ENCODE measurements at places on chromosomes 12 and 14.

DNA sequence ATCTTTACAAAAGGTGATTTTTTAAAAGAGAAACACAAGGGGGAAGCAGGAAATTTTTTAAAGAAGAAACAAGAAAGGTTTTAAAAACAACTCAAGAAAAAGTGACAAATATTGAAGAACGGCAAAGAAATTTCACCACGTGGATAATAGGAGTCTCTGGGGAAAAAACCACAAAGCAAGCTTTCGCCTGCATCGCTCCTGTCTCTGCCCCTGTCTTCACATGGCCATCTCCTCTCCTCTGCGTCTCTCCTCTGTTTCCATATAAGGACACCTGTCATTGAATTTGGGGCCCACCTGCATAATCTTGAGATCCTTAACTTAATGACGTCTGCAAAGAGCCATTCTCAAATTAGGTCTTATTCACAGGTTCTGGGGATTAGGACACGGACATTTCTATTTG lies 175.8 kb downstream of the ETV6 start:
- DNase-seq: no peak

DNA sequence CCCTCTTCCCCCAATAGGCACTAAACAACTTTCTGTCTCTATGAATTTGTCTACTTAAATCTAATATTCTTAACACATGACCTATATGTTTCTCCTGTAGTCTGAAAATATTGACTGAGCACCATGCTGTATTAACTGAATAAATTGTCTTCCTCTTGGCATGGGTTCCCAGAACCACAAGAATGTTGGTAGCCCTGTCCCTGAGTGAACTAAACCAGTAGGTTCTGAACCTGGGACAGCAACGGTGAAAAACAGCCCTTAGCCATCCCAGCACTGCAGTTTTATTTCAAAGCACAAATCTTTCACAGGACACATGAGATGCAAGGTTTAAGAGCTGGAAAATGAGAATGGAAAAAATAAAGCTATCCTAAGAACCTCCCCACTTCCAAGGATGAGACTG lies 20.4 kb upstream of the HSP90B1 start:
- no peak for DNase-seq

- DNase-seq: no peak
Observed at GRCh38 chr12:25438638-25439037, 114.4 kb downstream of the LMNTD1 start.

DNA sequence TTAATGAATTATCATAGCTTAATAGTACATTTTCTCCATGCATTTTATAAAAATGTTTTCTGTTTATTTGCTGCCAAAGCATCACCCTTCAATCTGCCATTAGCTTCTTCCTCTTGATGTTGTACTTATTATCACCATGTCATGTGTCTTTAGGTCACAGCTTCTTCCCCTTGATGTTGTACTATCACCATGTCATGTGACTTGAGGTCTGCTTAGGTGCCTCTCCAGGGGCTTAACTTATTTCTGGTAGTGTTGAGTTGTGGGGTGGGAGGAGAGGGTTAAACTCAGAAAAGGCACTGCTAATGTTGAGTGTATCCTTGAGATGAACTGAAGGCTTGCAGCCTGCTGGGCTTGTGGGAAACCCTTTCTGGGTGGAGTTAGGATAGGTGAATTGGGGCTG lies 87.8 kb downstream of the DAAM1 start:
- no peak for DNase-seq

DNA sequence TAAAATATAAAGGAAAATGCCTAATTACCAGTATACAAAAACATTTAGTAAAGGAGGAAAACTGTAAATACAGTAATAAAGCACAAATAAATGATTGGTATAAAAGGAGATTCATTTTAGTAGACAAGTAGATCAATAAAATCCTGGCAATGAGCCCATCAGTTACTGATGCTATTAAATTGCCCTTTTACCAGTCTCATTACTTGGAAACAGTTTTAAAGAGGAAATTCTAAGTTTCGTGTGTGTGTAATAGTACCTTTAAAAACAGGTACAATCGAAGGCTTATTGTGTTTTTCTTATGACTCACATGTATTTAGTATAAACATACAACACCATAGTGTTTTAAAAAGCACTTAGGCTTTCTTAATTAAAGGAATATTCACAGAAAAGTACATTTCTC lies 46.4 kb upstream of the SYT10 start:
- DNase-seq: no peak

DNA sequence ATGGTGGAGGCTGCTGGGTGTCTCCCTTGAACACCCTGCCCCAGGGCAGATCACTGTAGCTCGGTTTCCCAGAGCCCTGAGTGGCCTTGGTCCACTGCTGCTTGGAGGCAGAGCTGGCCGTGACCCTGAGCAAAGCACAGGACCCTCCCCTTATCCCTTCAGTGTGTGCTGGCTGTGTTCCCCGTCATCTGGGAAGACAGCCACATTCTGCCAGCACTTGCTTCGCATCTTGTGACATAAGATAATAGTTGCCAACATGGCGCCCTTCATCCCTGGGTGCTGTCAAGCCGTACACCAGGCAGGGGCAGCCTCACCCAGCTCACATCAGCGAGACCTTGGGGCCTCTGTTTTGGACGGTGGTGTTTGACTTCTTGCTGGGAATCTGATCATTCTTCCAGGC lies 12.1 kb upstream of the ALDH2 start:
- DNase-seq: no peak

GRCh38 chr12:53252349-53252916 lies 15.7 kb upstream of the ESPL1 start:
- DNase-seq: no peak

- no peak for DNase-seq
Observed at GRCh38 chr12:69984241-69984640, 159.2 kb downstream of the MYRFL start.

GRCh38 chr14:95559203-95559602 lies 24.4 kb downstream of the GLRX5 start:
- DNase-seq: no peak

DNA sequence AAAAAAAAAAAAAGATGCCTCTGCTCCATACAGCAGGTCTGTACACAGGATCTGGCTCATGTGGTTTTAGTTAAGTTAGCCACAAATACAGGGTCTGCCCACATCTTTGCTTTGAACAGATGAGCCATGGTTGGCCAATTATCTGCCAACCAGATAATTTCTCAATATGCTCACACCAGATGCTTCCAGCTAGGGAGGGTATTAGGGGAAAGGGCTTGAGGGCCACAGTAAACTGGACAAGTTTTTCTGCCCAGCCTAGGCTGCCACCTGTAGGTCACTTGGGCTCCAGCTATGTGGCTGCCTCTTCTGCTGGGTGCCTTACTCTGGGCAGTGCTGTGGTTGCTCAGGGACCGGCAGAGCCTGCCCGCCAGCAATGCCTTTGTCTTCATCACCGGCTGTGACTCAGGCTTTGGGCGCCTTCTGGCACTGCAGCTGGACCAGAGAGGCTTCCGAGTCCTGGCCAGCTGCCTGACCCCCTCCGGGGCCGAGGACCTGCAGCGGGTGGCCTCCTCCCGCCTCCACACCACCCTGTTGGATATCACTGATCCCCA lies 776 bp downstream of the RDH5 start:
- DNase-seq: no peak

GRCh38 chr12:29249930-29250329 lies 100.9 kb downstream of the FAR2 start:
- DNase-seq: no peak

DNA sequence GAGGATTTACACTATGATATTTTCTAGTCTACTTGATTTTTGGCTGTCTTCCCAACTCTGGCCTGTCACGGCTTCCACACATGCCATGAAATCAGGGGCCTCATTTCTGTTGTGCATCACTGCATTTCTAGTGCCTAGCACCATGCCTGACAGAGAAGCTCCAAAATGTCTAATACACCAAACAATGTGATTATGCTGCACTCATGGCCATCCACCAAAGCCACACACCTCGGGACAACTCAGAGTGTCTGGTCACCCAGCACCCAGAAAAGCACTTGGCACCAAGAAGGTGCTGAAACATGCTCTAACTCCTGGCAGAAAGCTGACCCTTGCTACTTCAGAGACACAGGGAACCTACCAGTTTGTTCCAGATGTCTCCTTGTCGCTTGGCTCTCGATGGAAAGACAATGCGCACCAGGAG lies 11.3 kb downstream of the GCN1 start:
- no peak for DNase-seq

DNA sequence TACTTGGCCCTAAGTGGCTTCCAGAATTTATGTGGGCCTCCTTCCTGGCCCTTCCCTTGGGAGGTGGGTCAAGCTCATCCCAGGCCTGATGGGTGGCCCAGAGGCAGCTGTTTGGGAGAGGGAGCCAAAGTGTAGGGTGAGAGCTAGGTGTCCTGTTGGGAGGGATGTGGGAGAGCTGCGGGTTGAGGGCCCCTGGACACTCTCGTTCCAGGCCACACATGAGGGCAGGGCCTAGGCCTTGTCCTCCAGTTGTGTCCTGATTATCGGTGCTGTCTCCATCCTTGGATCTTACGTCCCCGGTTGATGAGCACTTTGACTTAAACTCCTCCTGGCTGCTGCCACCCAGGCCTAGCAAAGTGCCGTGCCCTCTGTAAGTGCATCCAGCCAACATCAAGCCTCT lies 177.5 kb upstream of the VASH1 start:
- no peak for DNase-seq

GRCh38 chr12:64450711-64451486 lies 1.0 kb upstream of the TBK1 start:
- no peak for DNase-seq

DNA sequence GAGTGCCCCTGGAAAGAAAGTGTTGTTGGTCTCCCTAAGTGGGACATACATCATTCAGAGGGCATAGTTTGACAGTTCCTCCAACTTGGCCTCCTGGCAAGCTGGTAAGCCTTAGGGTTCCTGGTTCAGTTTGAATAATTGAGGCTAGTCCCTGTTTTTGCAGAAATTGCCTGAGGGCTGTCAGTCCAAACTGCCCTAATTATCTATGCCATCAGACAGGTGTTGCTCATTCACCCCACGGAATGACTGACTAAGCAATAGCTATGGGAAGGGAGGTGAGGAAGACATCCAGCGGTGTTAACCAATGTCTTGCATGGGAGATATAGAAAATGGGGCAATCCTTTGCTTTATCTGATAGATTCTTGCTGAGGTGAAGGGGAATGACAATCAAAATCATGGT lies 37.6 kb downstream of the SPTSSA start:
- no peak for DNase-seq

GRCh38 chr12:124545508-124546418 lies 21.6 kb downstream of the NCOR2 start:
- no peak for DNase-seq

DNA sequence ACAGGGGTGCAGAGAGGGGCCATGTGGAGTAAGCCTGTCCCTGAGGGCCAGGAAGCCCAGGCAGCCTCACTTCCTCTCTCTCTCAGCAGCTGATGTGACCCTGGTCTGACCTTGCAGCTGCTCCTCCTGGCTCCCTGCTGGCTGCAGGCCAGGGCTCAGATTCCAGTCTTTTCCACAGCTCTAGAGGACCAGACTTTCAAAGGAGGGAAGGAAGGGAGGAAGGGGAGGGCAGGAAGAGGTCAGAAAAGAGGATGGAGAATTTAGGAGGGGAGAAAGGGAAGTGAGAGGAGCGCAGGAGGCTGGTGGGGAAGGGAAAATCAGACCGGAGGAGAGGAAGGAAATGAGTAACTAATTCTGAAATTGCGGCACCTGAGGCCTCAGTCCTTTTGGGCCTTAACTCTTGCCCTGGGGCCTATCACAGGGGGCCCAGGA lies 40.9 kb upstream of the VASH1 start:
- no peak for DNase-seq

DNA sequence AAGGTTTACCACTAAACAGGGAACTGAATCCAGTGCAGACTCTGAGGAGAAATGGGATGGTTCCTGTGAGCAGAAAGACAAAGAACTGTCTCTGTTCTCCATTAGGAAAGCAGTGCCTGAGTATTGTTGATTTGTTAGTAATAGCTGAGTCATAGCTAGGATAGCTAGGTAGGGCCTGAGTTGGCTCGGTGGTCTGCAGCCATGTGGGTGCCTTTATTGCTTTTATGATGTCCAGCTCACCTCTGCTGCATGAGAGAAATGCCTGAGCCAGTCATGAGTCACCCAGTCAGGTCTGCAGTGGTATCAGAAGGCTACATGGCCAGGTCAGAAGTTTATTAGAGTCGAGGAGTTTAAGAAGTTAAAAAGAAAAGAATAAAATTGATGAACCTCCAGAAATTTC lies 24.2 kb downstream of the TRHDE start:
- no peak for DNase-seq

DNA sequence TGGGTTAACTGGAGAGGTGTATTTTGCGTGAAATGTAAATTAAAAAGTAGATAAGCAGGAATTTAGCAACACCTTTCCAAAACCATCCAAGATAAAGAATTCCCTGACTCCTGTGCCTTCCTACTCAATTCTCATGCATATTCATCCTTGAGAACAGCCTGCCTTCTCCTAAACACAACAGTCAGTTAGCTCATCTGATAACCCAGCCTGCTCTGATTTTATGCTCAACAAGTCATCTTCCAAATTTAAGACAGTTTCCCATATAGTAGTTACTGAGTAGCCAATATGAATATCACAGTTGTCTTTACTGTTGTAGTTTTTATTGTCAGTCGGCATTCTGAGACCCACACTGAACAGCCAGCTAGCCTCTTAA lies 27.1 kb downstream of the CPNE8 start:
- no peak for DNase-seq

- no peak for DNase-seq
Observed at GRCh38 chr14:63717702-63718101, 10.2 kb downstream of the SGPP1 start.

DNA sequence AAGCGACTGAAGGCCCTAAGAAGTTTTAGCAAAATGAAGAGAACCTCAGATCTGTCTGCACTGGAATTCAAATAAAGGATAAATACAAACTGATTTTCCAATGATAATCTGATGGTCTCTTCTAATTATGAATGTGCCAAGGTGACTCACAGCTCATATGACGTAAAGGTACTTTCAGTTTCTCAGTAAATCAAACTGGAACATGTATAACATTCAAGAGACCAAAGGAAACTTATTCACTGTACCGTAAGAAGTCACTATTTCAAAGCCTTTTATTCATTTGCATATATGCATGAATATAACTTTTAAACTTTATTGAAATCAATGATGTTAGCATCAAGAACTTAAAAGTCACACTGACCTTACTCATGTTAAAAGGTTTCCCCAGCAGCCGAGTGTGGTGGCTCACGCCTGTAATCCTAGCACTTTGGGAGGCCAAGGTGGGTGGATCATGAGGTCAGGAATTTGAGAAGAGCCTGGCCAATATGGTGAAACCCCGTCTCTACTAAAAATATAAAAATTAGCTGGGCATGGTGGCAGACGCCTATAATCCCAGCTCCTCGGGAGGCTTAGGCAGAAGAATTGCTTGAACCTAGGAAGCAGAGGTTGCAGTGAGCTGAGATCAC lies 52.2 kb downstream of the ATXN2 start:
- no peak for DNase-seq

GRCh38 chr14:66619952-66620351 lies 112.0 kb downstream of the GPHN start:
- DNase-seq: no peak

GRCh38 chr12:120685522-120685921 lies 1.4 kb upstream of the MLEC start:
- no peak for DNase-seq
